ENCODE measurements at places on chromosomes 12 and 14.

DNA sequence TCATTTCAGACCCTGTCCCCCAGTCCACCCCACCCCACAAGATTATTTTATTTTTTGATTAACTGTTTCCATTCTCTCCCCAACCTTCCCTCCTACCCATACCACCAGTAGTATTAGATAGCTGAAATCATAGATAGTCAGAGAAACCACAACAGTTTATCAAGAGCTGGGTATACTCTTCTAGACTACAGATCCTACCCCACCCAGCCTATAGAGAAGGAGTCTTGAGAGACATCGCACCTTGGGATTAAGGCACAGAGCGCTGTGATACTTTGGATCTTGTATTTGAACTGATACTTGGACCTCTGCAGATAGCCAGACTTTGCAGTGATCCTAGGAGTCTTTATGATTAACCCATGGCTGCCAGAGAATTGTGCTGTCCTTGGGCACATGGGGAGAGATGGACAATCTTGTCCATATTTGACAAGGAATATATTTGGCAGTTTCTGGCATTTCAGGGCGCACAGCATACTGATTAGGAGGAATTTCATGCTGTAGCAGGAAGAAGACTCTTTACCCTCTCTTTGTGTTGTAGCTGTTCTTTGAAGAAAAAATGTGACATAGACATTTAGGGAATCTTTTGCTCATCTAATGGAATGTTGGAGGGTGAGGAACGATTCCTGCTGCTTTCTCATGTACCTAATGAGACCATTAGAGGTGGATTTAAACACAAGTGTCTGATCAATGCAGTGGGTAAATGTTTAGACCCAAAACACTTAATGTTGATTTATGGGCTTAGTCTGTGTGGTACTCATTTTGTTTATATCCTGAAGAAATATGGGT lies 982 bp downstream of the RBMS2 start:
- no peak for DNase-seq

DNA sequence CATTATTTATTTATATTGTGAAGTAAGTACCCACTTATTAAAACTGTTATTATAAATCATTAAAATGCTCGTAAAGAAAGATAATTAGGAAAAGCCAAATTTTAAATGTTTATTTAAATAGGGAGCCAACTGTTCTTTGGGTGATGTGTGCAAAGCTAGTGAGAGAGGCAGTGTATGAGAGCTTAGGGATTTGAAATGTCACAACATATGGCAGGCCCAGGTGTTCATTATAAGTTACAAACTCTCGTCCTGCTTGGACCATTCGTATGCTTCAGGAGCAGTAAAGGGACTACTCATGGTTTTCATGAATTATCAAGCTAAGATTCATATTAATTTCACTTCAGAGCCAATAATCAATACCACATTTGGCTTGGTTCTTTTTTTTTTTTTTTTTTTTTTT lies 154.5 kb downstream of the TGFB3 start:
- DNase-seq, result no peak

GRCh38 chr12:5964913-5965900 lies 20.1 kb upstream of the ANO2 start:
- no peak for DNase-seq

- no peak for DNase-seq
Observed at GRCh38 chr12:113683574-113683973, 211.9 kb upstream of the LHX5 start.

- peak; percentile 26 for DNase-seq
Observed at GRCh38 chr14:67335781-67336180, 23.8 kb downstream of the ATP6V1D start.

GRCh38 chr12:26939953-26940352 lies 1.7 kb downstream of the FGFR1OP2 start:
- DNase-seq, result no peak

- no peak for DNase-seq
Observed at GRCh38 chr12:61367281-61367785, 892.9 kb upstream of the USP15 start.

DNA sequence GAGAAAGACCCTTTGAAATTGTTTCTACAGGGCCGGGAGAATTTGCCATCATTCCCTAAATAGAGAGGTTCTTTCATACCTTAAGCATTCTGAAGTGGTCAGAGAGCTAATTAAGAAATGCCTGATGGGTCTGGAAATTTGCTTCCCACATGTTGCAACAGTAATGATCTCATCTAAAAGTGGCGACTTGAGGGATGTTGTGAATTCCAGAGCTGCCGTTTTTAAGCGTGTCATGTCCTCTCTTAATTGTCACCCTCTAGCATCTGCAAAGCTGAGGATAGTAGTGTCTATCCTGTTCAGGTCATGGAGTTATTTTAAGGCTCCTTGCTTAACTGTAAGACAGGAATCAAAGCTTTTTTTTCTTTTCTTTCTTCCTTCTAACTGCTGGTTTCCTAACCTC lies 60.4 kb downstream of the FOS start:
- DNase-seq, result no peak

DNA sequence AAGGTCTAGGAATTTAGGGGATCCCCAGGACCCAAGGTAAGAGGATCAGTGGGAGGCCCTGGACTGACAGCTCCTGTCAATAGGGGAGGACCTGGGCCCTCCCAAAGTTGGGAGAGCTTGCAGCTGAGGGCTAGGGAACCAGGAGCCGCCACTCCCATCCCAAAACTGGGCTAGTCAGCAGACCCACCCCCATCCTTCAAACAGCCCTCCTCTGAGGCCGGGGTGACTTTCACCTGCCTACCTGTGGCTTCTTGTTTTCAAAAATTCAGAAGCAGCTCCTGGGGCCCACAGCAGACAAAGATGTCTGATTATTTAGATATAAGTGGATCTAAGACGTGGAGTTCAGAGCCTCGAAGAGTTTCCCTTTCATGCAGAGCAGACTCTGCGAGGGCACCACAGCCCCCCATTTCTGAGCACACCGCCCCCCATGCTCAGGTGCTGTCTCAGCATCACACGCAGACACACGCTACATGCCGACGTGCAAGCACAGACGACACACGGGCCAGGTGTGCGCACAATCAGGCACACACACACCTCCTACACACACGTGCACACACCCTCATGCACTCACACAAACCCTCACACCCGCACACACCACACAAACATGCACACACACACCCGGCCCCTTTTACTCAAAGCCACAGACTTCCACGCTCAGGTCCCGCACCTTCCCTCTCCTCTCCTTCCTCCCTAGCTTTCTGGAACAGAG lies 21.9 kb downstream of the DIO3 start:
- no peak for DNase-seq

- no peak for DNase-seq
Observed at GRCh38 chr12:130127532-130127911, 34.7 kb upstream of the FZD10 start.
